ENCODE measurements at places on chromosomes 13 and 19. TPM values are rescaled to one million over a fixed set of nuclear protein-coding genes. Genes with fewer than 3 reads are reported as not detected.

Gene NALCN
- total RNA-seq = 5.6 TPM

Gene CACNG6
- 1.3 TPM for total RNA-seq

- DNase-seq = no peak
These were observed 86.5 kb downstream of the PCDH9 start for GRCh38 chr13:67143544-67144115.

DNA sequence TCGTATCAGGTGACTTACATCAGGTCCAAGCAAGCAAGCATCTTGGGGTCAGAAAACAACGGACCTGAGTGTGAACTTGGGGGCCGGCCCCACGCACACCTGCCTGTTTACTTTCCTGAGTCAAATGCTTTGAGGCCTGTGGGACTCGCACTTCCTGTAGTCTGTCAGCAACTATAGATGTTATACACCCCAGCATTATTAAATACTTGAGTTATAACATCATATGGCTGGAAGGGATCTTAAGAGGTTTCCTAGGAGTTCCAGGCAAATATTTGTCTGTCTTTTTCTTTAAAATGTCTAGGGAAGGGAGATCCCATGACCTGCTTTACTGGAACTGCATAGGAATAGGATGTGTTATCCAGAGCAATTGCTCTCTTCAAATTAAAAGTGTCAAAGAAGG, 280.6 kb downstream of the SHISA2 start:
- no peak for DNase-seq
